ENCODE measurements at places on chromosomes 13 and 19. TPM values are rescaled to one million over a fixed set of nuclear protein-coding genes. Genes with fewer than 3 reads are reported as not detected.

Gene ZNF582
- total RNA-seq = 1.6 TPM

DNA sequence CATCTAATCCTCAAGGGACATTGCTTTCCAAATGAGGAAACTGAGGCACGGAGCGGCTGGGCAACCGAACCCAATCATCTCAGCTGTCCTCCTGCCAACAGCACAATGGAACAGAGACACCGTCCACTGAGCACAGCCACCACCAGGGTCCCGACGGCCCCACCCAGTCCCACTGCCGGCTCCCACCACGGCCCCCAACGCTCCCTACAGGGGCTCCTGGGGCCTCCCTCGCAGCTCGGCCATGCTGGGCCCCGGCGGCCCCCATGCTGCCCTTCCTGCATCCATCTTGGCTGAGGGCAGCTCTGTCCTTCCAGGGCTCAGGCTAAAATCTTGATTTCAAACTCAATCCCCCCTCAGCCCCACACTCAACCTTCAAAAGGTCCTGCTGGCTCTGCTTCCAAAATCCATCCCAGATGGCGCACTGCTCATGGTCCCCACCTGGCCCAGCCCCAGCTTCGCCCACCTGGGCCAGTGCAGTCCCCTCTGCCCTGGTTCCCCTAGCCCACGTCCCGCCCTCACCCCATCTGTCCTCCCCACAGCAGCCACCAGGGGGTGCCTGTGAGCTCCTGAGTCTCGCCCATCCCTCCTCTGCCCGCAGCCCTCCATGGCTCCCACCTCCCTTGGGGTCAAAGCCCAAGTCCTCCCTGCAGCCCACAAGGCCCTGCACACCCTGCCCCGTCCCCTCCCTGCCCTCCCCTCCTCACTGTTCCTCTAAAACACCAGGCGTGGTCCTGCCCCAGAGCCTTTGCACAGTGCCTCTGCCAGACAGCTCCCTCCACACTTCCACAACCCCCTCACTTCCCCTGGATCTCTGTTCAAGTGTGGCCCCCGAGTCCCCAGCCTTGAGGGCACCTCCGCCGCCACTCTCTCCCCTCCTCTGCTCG is 7.9 kb downstream of the PIP5K1C start:
- peak; percentile 56 for DNase-seq

DNA sequence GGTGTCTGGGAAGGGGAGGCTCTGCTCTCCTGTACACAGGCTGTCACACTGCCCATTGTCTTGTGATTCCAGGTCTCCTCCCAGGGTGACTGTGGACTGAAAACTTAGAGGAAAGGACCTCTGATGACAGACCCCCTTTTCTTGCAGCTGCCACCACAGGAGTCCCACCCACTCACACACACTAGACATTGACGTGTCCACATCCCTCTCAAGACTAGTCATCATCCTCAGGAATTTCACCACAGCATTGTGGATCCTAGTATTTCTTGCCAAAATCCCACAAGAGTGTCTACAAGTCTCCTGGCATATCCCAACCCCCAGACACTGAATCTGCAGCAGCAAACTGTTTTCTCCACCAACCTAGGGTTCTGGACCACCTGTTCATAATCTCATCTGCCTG is 5.3 kb downstream of the ZNF85 start:
- DNase-seq = no peak

DNA sequence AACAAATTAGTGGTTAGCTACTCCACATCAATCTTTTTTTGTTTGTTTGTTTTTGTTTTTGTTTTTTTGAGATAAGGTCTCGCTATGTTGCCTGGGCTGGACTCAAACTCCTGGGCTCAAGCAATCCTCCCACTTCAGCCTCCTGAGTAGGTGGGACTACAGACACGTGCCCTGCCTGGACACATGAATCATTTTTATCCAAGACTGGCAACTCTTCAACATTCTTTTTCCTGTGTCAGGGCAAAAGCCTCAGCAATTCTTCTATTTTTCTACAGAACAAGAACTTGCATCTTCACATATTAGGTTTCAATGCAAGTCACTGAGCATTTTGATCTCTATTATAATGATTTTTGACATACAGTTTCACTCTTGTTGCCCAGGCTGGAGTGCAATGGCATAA is 76.8 kb upstream of the LRCH1 start:
- DNase-seq = no peak

DNA sequence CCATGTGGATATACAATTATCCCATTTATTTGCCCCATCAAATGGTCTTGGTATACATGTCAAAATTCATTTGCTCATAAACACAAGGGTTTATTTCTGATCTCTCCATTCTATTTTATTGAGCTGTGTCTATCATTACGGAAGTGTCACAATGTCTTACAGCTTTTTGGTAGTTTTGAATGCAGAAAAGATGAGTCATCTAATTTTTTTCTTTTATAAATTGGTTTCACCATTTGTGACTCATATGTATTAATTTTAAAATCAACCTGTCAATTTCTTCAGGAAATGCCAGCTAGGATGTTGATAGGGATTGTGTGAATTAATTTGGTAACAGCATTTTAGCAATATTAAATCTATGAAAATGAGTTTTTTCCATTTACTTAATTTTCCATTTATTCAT is 2549.4 kb downstream of the PCDH9 start:
- DNase-seq = no peak

- no peak for DNase-seq
Observed at GRCh38 chr19:4425537-4425936, 23.1 kb downstream of the CHAF1A start.
